ENCODE measurements at places on chromosomes 11 and 22.
A peak's percentile ranks its signal among the peaks of the same experiment; 100 is the strongest.

GRCh38 chr11:36577373-36577772, 9.6 kb downstream of the RAG1 start:
- no peak for DNase-seq

- no peak for DNase-seq
Measured at GRCh38 chr22:25375683-25376082, 156.2 kb downstream of the CRYBB2 start.

DNA sequence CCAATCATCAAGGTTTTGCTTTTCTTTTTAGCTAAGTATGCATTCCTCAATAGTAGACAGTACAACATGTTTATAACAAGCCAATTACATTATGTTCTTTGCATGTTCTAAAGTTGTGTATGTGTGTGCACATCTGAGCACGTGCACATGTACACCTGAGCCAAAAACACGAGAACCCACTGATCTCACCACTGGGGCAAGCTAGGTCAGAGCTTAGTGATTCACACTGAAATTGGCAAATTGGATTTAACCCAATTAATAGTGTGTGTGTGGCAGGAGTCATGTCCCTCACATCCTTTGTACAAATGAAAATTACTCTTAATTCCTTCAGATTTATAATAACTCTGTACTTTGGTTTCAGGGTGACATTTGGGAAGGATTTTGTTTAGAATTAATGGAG, 145.7 kb upstream of the TEAD1 start:
- no peak for DNase-seq

- DNase-seq = no peak
Measured at GRCh38 chr22:19595532-19595931, 71.3 kb upstream of the CLDN5 start.

DNA sequence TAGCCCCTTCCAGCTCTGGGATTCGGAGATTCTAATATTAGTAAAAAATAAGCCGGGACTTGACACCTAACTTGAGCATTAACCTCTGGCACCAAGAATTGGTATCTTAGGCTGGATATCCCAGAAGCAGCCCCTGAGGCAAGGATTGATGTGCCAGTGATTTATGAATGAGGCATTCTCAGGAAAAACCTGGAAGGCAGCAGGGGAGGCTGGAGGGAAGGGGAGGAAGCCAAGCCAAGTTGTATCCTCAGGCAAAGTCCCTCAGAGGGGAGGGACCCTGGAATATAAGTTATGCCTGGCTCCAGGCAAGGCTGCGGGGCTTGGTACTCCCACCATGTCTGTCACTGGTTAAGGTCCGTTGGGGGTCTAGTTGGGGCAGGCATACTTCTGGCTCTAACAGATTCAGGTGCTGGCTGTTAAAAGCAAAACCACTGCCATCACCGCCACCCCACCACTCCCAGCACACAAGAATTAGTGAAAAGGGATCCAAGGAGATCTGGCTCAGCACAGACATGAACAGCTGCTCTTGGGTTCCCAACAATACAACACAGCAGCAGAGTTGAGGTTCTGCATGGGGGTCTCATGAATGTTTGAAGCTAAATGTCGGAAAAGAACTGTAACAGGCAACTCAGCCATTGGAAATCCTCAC, 29.8 kb downstream of the LMO2 start:
- no peak for DNase-seq

- no peak for DNase-seq
Measured at GRCh38 chr11:71420455-71421241, 27.5 kb downstream of the DHCR7 start.

- DNase-seq = peak; percentile 90
Measured at GRCh38 chr11:65888163-65888814, at the start of gene FIBP. FIBP (minus strand) TSS chr11:65888471; CDS start chr11:65888418, 53 bp downstream.

DNA sequence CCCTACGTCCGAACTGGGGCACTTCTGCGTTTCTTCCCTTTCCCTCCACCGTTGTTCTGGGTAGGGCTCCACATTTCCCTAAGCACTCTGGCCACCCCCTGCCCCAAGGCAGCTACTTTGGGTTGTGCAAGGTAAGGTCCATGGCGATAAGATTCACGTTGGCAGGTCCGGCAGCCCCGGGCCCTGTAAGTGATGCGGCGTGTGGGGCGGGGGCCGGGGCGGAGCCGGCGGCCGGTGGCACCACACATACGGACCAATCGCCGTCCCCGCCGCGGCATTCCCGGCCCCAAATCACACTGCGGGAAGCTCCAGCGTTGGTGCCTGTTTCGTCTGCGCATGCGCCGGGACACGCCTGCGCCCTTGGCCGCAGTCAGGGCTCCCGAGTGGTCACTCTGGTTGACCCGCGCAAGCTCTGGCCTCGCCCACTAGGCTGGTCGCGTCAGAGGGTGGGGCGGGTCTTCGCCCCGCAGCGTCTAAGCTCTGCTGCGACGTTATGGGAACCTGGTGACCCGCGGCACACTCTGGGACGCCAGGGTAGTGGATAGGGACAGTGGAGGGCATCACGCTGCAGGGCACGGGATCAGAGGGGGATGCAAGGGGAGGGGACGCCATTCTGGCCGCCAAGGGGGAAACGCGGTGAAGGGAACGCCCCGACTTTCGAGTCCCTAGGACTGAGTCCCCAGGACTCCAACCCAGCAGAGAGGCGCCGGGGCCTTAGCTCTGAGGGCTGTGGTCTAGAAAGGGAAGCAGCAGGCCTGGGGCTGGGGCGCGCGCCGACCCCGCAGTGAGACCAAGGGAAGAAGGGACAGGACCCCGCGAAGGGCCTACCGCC, 1.6 kb downstream of the FADS1 start:
- DNase-seq = no peak

DNA sequence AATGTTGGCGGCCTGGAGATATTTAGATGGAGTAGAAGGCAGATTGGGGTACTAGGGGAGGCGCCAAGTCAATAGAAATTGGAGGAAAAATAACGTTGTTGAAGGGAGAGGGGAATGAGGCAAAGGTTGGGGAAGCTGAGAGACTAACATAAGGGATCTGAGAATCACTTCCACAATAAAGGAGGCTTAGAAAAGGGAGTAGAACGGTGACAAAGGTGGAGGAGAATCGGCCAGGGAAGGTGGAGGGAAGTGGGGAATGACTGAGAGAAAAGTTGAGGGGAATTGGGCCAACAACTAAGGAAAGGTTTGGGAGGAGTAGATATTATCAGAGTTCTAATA, 510 bp downstream of the PPME1 start:
- no peak for DNase-seq

- DNase-seq = no peak
Measured at GRCh38 chr11:70024036-70024772, 53.9 kb upstream of the ANO1 start.

DNA sequence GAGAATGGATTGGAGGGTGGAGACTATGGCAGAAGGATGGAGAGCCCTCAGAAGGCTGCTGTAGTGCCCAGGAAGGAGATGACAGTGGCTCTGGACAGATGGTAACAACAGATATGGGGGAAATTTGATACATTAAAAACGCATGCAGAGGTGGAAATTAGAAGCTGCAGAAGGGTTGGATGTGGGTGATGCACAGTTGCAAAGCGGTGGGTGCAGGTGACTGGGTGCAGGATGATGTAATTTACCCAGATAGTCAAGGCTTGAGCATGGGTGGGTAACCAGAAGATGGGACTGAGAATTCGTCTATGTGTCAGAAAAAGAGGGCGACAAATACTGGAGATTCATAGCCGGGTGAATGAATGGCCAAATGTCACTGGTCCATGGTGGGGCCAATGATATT, 570.3 kb downstream of the MN1 start:
- no peak for DNase-seq

DNA sequence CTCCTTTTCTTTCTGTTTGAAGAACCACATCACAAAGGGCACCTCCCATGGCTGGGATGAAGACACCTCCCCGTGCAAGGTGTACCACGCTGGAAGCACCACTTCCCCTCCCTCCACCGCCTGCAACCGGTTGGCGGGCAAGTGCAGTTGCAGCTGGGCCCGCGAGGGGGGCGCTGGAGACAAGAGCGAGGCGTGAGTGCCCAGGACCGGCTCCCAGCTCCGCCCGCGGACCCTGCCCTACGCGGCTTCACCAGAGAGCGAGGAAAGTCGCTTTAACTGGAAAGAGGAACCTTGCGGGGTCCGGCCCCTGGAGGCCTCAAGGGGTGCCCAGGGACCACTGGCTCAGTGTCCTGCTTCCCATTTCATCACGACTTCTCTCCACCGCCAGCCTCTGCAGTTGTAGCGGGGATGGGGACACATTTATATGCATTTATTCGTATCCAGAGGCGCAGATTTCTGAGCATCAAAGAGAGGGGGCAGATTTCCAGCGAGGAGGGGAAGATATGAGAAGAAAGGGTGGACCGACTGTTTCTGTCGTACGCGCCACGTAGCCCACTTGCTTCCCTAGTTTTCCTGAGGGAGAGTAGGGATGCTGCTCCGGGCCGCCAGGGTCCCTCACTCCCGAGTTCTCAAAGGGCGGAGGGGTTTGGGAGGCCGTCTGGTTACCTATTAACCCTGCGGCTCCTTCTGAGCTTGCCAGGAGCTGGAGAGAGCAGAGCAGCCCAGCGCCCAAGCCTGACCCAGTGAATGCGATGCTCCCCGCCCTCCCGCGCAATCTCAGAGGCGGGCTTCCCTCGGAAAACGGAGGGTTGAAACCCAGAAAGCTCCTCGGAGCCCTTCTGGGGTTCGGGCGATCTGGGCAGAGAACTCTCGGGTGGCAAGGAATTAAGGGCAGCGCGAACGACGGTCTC, 3.5 kb downstream of the ESAM start:
- DNase-seq = no peak

- no peak for DNase-seq
Measured at GRCh38 chr11:100825626-100826025, 138.5 kb downstream of the ARHGAP42 start.

GRCh38 chr11:15123849-15124248, 9.1 kb downstream of the INSC start:
- DNase-seq = no peak

DNA sequence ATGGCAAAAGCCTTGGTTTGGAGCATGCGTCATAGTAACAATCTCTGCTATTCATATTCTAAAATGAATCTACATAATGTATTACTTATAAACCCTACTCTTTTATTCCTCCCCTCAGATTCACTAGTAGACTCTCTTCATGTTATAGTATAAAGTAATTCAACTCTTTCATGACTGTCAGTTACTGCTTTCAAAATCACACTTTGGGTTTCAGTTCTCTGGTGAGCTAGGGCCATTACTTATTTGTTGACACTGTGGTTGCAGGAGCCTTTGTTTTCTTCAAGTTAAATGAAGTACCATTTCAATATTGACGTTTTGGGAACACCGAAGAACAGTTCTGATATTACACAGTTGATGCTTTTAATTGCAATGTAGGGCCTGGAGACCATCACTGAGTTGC, 378.4 kb downstream of the DDX10 start:
- DNase-seq = no peak

GRCh38 chr22:36486619-36487384, 5.4 kb upstream of the TXN2 start:
- DNase-seq = peak; percentile 38

DNA sequence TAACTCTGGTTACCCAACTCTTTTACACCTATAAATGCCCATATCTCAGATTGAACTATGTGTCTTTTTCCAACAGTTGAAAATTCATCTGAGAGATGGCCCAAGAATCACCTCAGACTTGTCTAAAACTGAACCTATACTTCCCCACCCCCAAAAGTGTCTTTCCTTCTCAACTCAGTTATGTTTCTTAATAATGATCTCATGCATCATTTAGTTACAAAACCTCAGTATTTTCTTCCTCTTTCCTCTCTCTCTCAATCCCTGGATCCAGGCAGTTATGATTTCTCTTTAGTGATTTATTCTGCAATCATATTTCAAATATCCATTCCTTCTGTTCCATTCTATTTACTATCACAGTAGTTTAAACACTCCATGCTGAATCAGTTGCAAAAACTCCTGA, 32.3 kb upstream of the ADSL start:
- no peak for DNase-seq

- no peak for DNase-seq
Measured at GRCh38 chr11:3880724-3881123, 25.3 kb downstream of the STIM1 start.

GRCh38 chr11:104060820-104061219, 24.4 kb downstream of the DDI1 start:
- no peak for DNase-seq

DNA sequence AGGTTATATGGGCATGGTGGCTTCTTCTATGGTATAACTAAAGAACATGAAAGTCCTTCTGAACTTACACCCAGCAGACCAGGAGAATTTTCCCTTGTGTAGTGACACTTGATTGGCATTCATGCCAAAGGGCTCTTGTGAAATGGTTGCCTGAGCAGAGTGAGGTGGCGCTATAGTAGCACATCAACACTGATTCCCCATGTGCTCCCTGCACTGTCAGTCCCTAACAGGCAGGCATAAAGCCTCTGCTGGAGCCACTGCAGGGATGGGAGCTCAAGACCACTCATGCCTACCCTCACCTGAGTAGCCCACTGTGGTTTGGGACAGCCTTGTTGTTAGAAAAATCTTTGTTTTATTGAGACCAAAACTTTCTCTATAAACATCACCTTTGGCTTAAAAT, 92.6 kb upstream of the LIN7C start:
- no peak for DNase-seq

DNA sequence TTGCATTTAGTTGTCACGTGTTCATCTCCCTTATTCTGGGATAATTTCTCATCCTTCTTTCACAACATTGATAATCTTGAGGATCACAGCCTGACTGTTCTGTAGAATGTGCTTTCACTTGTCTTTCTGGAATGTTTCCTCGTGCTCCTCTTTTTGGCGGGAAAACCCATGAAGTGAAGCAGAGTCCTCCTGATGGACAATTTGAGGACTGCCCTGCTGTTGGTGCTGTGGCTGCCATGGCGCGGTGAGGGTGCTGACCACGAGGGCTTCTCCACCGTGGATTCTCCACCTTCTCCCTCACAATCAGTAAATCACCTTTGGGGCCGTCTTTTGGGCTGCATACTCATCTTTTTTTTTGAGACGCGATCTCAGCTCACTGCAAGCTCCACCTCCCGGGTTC, 946.9 kb downstream of the BRD1 start:
- no peak for DNase-seq

Data from stimulated activated CD4-positive, alpha-beta T cell treated with anti-CD3 and anti-CD28 coated beads, Interleukin-1b, Interleukin-23, amount 100 ng/mL, for 1 hour (primary cell).